ENCODE measurements at places on chromosomes 2 and 18. TPM values are rescaled to one million over a fixed set of nuclear protein-coding genes. Genes with fewer than 3 reads are reported as not detected.

DNA sequence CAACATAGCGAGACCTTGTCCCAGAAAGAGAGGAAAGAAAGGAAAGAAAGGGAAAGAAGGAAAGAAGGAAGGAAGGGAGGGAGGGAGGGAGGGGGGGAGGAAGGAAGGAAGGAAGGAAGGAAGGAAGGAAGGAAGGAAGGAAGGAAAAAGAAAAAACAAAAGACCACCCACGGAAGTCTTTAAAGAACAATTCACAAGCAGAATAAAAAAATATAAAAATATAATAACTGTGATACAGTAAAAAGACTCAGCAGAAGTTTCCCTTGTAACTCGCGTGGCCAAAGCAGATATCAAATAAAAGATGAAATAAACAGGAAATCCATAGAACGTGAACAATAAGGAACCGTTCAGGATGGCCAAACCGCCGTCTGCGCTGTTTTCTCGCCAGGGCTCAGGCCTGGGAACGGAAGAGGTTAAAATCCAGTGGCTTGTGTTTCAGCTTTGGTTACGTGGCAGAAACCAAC, 1.2 kb upstream of the SLC1A4 start:
- peaks cover 47% of the 10 kb centered on the region for H3K4me1 ChIP-seq
- peak overlapping the region; percentile 58 for H3K27ac ChIP-seq
- H3K36me3 ChIP-seq: no peaks in the 10 kb centered on the region
- H3K27me3 ChIP-seq: no peaks in the 10 kb centered on the region
- no peak for DNase-seq

DNA sequence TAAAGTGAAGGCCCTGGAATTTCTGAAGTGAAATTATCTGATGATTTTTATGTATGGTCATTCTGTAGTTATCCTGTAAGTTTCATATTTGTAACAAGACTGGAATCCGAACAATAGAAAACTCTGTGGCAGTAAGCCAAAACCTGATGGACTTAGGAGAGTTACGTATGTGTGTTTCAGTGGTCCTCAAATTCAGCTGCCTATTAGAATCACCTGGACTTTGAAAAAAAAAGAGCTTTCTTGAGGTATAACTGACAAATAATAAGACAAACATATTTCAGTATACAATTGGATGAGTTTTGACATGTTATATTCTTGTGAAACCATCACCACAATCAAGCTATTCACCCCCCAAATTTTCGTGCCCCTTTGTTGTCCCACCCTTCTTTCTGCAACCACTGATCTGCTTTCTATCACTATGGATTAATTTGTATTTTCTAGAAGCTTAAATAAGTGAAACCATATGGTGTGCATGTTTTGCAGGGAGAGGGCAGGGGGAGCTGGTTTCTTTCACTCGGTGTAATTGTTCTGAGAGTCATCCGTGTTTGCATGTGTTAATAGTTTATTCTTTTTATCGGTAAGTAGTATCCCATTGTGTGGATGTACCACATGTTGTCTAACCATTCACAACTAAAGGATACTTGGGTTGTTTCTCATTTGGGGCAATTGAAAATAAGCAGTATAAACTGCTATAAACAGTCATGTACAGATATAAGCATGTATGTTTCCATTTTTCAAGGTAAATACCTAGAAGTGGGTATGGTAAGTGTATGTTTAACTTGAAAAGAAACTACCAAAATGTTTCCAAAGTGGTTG, 50.2 kb upstream of the EML4 start:
- no peak for DNase-seq
- H3K27ac ChIP-seq: peak overlapping the region; percentile 63
- H3K36me3 ChIP-seq: peaks cover 6% of the 10 kb centered on the region
- H3K4me3 ChIP-seq: peak overlapping the region; percentile 44
- H3K4me1 ChIP-seq: peaks cover 46% of the 10 kb centered on the region

Gene COX5B
- 133 TPM for total RNA-seq

GRCh38 chr2:134224005-134224404, 29.9 kb upstream of the MGAT5 start:
- H3K27ac ChIP-seq: no peak overlapping the region
- H3K4me1 ChIP-seq: peaks cover 35% of the 10 kb centered on the region
- H3K4me3 ChIP-seq: no peak overlapping the region
- H3K27me3 ChIP-seq: no peaks in the 10 kb centered on the region

DNA sequence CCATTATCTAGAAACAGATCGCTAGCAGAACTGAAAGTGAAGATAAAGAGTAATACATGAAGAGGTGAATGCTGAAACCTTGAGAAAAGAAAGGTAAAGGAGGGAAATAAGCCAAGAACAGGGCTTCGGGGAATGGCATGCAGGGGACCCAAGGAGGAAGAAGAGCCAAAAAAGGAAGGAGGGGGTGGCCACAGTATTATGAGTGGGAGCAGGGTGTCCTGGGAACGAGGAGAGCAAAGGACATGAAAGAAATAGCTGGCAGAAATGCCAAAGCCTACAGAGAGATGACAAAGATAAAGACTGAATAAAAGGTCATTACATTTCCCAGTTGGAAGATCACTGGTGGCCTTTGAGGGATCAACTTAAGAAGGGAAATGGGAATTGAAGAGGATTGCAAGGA, 82.9 kb downstream of the ACTR3 start:
- no peaks in the 10 kb centered on the region for H3K36me3 ChIP-seq
- peak overlapping the region; percentile 17 for H3K27ac ChIP-seq
- peaks cover 14% of the 10 kb centered on the region for H3K4me1 ChIP-seq
- peak overlapping the region; percentile 21 for H3K4me3 ChIP-seq
- H3K27me3 ChIP-seq: no peaks in the 10 kb centered on the region

Gene KLHL30
- not detected for total RNA-seq

DNA sequence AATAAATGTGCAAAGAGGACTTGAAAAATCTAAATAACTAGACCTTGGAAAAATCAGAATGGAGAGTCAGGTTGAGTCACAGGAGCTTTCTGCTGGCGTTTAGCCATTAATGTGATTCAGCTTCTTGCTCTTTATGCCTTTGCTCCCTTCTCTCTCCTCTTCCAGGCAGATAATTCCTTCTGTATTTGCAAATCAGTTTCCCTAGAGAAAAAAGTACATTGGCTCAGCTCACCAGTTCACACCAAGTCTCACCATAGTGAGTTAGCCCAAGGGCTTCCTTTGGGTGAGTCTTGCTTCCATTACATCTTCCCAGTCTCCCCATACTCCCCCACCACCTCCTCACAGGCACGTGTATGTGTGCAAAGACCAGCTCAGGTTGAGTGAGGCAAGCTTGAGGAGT, 73.6 kb downstream of the CYBRD1 start:
- no peak for DNase-seq
- H3K4me3 ChIP-seq: no peak overlapping the region
- no peak overlapping the region for H3K27ac ChIP-seq

Gene LPIN2
- 80.3 TPM for total RNA-seq

Measured in natural killer cell treated with Interleukin-12 subunit alpha and Interleukin-12 subunit beta and Interleukin-15 and Interleukin-18, amount 100 ng/mL, for 72 hours (primary cell).